ENCODE measurements at places on chromosomes 12 and 14.

DNA sequence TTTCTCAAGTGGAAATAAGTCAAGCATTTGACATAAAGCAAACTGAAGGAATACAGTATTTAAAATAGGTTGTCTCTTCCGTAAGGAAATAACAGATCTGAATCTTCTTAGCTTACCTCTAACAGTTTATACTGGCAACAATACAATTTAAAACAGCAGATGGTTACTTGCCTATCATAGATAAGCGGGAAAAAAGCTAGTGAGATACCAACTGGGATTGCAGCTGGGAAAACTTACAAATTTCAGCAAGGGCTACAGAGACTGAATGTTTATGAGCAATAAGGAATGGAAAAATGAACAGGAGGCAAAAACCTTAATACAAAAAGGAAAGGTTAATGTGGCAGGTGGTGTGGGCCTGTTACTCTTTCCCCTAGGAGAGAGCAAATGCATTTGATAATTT, 220.0 kb downstream of the RASSF9 start:
- DNase-seq, result no peak

- DNase-seq, result no peak
Measured at GRCh38 chr12:101018540-101018939, 191.5 kb downstream of the SLC5A8 start.

DNA sequence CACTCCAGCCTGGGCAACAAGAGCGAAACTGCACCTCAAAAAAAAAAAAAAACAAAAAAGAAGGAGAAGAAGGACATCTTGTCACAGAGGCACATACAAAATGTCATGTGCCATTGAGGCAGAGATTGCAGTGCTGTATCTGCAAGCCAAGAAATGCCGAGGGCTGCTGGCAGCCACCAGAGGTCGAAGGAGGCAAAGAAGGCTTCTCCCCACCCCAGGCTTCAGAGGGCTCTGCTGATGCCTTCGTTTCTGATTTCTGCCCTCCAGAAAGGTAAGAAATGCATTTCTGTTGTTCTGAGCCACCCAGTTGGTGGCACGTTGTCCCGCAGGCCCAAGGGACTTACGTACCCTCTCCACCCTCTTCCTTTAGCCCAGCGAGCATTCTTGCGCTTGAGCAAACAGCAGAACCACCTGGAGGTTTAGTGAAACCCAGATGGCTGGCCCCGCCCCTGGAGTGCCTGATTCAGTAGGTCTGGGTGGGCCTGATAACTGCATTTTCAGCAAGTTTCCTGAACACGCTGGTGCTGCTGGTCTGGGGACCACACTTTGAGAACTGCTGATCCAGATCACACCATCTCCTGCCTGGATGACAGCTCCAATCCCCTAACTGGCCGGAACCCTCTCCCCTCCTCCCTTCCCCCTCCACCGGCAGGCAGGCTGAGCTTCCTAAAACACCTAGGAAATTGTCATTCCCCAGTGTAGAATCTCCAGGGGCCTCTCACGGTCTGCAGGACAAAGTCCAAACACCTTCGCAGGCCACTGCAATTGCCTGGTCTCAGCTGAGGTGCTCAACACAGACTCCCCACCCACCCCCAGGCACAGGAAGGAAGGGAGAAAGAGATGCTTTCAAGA, 21.1 kb upstream of the SCARB1 start:
- no peak for DNase-seq

DNA sequence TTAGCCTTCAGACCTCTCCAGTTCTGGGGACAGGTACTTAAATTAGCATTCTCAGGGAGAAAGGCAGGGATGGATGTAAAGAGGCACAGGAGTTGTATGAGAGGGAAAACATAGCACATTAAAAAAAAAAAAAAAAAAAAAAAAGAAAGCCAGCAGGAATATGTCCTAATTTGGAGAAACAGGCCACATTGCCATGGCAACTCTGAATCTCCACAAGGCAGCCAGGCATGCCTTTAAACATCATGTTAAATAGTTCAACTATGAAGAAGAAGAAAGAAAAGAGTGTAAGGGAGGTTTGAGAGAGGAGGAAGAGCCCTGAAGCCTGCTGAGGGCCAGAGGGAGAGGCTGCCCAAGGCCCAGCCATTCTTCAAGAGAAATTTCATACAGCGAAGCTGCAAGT, 145.8 kb downstream of the GRIN2B start:
- DNase-seq, result no peak

DNA sequence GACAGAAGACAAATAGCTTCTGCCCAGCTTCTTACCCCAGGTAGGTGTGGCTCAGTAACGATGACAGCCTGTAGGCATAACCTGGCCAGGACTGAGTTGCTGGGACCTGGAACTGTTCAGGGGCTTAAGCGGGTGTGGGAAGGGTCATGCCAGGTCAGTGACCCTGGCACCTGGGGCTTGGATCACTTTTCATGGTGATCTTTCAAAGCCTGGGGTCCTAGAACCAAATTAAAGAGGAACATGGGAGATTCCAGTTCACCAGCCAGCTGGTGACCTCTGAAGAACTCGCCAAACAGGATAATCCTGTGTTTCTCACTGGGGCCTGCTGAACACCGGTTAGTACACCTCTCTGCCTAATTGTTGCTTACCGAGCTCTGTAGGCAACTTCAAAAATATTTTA, 102.6 kb upstream of the LMNTD1 start:
- no peak for DNase-seq

- DNase-seq, result no peak
Measured at GRCh38 chr12:39443929-39444209, 949 bp upstream of the KIF21A start.

DNA sequence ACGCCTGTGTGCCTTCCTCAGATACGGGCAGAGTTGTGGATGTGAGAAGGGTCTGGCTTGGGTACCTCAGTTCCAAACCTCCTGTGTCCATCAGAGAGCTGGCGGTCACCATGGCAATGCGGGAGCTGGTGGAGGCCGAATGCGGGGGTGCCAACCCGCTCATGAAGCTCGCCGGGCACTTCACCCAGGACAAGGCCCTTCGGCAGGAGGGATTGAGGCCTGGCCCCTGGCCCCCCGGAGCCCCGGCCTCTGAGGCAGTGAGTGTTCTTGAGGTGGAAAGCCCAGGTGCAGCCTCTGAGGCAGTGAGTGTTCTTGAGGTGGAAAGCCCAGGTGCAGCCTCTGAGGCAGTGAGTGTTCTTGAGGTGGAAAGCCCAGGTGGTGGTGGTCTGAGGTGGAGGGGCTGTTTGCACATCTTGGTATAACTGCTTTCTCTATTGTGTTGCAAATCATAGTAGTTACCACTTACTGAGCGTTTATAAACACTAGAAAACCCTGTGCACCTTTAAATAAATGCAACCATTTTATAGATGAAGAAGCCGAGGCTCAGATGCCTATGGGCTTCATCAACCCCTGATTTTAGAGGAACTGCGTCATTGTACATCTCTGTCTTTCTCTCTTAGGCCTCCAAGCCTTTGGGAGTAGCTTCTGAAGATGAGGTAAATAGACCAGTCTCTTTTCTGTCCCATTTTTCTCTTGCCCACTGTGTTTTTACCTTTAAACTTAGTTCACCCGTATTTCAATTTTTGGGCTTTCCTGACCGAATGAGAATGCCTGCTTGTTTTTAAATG, 976 bp downstream of the PEX5 start:
- peak; percentile 18 for DNase-seq

DNA sequence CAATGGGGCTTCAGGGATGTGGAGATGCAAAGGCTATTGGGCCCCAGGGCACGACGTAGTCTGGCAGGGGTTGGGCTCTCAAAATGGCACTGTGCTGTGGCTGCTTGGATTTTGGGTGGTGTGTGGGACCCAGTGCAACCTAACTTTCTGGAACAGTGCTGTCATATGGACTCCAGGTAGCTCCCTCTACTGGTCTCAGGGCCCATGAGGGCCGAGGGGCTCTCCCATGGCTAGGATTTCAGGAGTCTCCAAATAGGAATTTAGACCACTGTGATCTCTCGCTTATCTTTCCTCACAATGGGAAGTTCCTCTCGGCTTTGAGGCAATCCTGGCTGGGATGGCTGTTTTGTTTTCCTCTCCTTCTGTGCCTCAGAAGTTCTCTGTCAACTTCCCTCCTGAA, 68.2 kb upstream of the MUCL1 start:
- no peak for DNase-seq

DNA sequence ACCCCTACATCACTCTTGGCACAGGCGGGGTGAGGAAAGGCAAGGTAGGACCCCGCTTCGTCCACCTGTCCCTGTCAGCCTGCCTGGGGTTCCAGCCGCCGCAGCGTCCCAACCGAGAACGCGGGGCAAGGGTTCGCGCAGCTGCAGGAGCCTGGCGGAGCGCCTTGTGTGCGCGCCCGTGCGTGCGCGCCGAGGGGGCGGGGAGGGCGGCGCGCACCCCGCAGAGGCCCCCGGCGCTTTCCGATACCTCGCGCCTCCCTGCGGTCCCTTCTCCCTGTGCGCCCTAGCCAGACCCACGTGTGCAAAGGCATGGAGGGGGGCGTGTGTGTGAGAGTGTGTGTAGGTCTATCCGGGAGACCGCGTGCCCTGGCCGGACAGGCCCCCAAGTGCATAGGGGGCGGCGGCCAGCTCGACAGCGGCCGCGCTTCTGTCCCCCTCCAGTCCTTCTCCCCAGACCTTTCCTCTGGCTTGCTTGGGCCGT, 122.4 kb downstream of the TSPAN9 start:
- peak; percentile 24 for DNase-seq

- DNase-seq, result no peak
Measured at GRCh38 chr12:31756977-31757420, 28.2 kb upstream of the AMN1 start.

DNA sequence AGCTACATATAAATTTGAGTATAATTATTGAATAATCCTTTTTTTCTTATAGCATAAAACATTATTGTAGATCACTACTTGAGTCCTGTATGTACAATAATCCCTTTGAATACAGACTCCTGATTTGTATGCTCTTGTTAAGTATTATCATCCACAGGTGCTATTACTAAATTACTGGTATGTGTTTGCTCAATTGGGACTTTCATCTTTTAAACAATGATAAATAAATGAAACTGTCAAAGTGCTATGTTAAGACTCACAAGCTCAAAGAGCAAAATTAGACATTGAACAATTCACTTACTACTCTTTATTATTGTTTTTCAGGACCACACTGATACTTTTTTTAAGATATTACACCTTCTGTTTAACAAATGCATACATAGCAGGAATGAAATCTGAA, 17.8 kb downstream of the MIA2 start:
- no peak for DNase-seq

GRCh38 chr14:42628602-42629001, 1021.9 kb downstream of the LRFN5 start:
- no peak for DNase-seq

DNA sequence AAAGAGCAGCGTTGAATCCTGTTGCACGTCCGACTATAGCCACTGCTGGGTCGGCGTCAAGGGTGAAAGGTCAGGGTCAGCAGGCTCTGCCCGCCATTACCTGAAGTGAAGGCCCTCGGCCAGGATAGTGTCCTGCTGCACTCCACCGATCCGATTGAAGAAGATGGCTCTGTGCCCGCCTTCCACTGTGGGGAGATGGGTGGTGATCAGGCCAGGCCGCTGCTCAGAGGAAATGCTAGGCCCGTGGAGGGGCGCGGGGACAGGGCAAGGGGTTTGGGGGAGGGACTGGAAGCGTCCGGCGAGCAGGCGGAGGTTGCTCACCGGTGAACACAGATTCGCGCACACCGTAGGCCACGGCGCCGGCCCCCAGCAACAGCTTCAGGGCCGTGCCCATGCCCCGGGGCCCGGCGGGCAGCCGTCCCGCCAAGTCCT, 352 bp downstream of the PHB2 start:
- no peak for DNase-seq

GRCh38 chr14:57659052-57659451, 165.4 kb upstream of the CCDC198 start:
- DNase-seq, result no peak

GRCh38 chr12:4447151-4447550, 1.5 kb upstream of the FGF6 start:
- DNase-seq, result no peak

GRCh38 chr12:91576432-91576831, 393.8 kb upstream of the DCN start:
- DNase-seq, result no peak

GRCh38 chr12:124694846-124695497, 127.6 kb upstream of the NCOR2 start:
- DNase-seq, result no peak

- DNase-seq, result no peak
Measured at GRCh38 chr12:111034886-111035577, 114.7 kb upstream of the MYL2 start.

DNA sequence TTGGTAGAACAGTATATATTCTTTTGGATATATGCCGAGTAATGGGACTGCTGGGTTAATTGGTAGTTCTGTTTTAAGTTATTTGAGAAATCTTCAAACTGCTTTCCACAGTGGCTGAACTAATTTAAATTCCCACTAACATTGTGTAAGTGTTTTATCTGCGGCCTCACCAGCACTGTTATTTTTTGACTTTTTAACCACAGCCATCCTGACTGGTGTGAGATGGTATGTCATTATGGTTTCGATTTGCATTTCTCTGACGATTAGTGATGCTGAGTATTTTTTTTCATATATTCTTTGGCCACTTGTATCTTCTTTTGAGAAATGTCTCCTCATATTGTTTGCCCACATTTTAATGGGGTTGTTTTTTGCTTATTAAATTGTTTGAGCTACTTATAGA, 357.4 kb downstream of the C12orf50 start:
- no peak for DNase-seq

DNA sequence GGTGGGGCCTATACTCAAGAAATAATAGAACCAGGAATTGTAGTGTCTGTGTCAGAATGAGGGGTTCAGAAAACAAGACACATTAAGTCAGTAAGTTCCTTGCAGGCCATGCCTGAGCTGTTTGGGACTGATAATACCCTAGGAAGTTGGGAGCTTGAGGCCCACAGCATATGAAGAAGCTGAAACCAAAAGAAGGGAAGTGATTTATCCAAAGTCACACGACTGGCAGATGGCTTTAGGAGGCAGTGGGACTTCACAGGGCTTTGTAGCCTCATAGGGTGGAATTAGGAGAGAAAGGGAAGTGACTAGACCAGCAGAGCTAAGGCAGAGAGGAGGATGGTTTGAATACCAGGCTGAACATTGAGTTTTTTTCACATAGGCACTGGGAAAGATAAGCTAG, 56.6 kb upstream of the SRSF5 start:
- no peak for DNase-seq

GRCh38 chr12:120095736-120096135, 20.8 kb downstream of the RAB35 start:
- DNase-seq, result no peak

- peak; percentile 56 for DNase-seq
Measured at GRCh38 chr14:64549791-64550620, at the start of gene PPP1R36. TSS of gene PPP1R36 (plus strand) at chr14:64549961. CDS start at chr14:64549998, 37 bp downstream.

GRCh38 chr14:93958567-93959238, 17.7 kb downstream of the ASB2 start:
- DNase-seq, result no peak
